ENCODE measurements at places on chromosomes 3 and 15.

- DNase-seq = peak; percentile 59
Observed at GRCh38 chr3:155323063-155323666, 29.7 kb upstream of the STRIT1 start.

DNA sequence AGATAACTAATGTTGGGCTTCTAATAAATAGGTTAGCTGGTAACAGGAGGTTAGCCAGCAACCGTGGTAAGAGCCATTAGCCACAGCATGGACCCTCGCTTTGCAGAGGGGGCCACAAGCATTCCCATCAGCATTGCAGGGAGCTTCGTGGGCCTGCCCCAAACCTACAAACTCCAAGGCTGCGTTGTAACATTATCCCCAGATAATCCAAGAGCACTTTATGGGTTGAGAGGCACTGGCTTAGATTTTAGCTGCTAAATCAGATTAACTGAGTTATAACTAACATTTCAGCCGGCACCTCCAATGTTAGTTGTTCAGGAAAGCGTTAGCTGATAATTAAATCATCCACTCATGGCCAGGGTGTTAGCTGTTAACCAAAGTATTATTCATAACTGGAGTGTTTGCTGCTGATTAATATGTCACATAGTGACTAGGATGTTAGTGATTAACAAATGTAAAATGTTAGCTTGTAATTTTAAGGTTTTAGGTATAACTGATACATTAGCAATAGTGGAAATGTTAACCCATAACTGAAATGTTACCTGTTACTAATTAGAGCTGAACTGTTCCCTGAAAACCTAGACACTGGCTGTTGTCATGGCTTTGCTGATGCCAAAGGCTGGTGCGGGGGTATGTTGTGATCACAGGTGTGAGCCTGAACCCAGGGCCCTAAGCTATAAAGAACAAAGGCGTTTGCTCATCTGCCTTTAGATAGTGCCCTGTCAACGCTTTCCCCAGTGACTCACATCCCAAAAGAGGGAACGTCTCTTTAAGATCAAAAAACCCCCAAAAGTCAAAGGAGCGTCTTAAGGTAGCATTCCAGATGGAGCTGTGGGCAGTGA, 56.2 kb downstream of the SLC6A6 start:
- DNase-seq = no peak

- DNase-seq = no peak
Observed at GRCh38 chr15:64274341-64274950, 81.5 kb downstream of the CSNK1G1 start.

DNA sequence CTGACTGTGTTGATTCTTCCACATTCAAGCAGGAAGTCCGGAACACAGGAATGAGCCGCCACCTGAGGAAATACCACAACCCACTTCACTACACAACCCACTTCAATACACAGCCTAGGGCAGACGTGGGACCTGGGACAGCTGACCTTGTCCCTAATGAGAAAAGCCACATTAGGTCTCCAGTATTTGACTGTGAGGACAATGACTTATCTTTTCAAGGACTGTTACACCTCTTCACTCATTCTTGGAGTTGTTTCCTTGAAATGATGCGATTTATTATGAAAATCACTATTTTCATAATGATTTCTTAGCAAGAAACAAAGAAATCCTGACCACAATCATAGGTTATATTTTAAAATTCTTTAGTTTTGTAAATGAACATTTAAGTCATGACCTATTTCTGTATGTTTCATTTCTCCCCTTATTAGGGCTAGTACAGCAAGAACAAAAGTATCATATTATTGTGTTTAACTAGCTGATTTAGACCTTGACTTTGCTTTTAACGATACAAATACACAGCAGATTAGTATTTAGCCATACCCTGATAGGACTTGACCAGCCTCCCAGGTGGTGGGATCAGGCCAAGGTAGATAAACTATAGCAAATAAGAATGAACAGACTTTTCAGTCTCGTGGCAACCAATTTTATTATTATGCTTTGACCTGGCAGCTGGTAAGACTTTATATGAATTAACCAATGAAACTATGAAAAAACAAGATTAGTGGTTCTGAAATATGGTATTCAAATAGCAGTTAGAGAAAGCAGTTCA, 6.0 kb downstream of the RAB27A start:
- no peak for DNase-seq

DNA sequence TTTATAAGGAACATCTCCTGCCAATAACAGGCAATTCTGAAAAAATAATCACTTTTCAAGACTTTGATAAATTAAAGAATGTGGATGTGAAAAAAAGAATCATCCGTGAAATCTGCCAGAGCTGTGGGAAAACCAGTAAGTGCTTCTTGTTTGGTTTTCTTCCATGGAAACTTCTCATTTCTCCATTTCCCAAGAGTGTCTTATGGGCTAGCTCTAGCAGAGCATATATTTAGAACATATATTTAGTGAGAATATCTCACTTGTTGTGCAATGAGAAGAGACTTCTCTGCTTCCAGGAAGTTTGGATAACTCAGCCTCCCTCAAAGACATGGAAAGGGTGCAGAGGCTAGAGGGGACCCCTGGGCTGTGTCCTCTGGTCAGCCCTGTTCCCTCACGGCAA, 49.9 kb downstream of the COL6A5 start:
- no peak for DNase-seq

DNA sequence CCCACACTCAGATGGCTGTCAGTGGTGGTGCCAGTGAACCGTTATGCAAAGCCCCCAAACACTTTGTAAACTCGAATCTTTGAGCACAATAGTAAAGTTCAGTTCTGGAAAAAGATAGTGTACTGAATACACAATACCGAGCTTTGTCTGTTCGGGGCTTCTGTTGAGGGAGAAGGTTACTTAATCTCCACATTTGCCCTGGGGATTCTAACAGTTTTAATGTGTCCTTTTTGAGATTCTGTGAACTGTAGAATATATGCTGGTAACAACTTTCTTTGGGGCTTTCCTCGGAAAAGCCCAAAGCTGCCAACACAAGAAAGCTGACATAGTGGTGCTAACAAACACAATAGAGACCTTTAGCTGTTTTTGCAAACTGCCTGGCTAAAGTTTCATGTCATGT, 686.5 kb downstream of the ROBO1 start:
- no peak for DNase-seq

- DNase-seq = no peak
Observed at GRCh38 chr15:37031198-37031597, 69.2 kb downstream of the MEIS2 start.

GRCh38 chr3:73401059-73401458, 223.7 kb downstream of the PDZRN3 start:
- no peak for DNase-seq

- DNase-seq = no peak
Observed at GRCh38 chr3:43031889-43032545, 52.9 kb downstream of the GASK1A start.

DNA sequence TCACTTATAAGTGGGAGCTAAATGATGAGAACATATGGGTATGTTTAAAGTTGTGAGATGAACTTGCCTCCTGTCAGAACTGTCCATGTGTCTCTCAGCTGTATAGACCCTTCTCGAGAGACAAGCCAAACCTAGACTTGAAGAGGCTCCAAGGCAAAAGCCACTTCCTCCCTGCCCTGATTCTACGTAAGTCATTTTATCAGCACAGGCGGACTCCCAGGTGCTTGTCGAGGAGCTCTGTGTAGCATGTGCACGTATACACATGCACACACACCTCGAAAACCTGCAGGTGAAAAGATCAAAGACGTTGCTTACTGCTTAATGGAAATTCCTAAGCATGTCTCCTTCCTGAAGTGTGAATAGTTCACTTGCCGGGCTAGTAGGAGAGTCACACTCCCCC, 5.6 kb upstream of the CLEC3B start:
- no peak for DNase-seq

- no peak for DNase-seq
Observed at GRCh38 chr3:65963787-65964677, 74.7 kb downstream of the MAGI1 start.

DNA sequence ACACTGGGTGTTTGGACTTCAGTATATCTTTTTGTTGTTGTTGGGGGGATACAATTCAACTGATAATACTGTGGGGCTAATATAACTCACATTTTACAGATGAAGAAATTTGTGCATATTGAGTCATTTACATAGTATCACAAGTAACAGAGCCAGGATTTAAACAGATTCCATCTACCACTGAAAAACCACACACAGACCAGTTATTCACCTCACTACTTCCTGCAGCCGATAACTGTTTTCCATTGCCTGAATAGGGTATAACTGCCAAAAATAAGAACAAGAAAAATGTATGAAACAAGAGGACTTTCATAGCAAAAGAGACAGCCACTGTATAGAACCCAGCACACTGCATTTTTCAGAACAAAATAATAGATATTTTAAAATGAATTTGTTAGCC, 215.8 kb upstream of the CNTN6 start:
- DNase-seq = no peak

DNA sequence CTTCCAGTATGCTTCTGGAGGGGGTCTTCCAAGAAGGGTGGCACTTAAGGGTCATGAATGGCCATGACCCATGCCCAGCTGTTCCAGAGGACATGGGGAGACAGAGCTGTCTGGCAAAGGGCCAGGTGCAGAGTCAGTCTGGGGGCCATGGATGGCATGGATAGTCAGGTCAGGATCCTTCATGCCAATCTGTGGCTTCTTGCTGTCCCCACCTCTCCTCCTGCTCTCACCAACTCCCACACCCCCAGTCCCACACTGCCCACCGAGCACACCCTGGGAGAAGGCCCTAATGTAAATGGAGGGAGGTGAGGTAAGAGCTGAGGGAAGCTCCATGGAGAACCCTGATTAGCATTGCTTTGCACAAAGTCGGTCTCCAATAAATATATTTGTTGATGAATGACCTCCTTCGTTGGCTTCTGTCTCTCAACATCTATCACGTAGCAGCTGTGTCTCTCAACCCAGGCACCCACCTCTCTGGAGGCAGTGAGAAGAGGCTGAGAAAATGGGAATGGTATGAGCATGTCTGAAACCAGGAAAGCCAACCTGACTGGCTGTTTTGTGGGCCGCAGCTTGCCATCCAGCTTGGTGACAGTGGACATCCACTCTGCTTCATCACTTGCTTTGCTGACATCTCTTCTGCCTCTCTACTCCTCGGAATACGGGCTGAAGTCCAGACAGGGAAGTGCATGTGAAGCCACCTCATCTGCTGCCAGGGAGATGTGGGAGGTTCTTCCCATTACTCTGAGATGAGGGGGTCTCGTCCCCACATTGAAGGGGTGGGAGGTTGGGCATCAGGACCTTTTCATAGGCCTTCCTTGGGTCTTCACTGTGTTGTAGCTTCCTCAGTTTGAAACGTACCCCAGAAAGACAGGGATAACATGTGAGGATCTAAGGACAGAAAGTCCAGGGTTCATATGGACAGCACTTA, 37.7 kb upstream of the RAB6B start:
- DNase-seq = no peak

DNA sequence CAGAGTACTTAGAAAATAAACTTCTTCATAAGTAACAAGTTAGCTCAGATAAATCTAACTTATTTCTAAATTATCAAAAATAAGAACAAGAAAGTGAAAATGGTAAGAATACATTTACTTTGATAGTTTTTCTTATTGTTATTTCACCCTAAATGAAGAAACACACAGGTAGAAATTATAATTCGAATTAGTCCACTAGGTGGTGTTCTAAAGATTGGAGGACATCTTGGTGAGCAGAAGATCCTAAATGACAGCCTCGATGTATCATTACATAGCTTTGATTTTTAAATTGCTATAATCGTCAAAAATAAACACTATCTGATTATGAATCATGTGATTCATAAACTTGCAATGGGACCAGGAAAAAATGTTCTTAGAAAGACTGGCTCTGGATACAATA, 280.8 kb upstream of the UBE2E2 start:
- no peak for DNase-seq

GRCh38 chr15:88909956-88910831, 3.0 kb downstream of the MFGE8 start:
- no peak for DNase-seq

DNA sequence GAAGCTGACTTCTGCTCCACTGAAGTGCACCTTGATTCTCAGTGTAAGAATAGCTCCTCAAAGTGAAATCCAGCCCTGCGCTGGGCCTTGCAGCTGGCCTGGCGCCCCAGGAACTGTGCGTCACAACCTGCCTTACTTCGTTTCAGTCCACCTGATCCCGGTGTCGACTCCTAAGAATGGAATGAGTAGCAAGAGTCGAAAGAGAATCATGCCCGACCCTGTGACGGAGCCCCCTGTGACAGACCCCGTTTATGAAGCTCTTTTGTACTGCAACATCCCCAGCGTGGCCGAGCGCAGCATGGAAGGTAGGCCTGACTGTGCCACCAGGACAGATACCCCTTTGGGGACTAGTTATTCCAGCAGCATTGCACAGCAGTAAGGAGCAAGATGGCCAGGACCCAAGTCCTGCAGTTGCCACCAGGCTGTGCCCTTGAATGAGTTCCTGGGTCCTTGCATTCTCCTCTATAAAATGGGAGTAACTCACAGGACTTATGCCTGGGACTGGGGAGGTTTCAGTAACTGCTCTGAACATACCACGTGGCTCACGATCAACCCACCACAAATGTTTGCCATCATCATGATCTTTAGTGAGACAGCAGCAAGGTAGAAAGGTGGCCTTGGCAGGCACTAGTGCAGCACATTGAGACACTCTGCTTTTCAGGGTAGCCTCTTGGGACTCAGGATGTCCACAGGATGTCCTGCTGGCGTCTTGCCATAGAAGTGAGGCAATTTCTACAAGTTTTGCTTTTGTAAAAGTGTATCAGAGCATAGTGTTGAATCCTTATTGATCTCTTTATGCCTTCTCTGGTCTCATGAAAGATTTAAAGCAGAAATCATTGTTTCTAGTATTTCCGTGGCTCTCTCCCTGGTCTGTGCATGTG, 46.8 kb downstream of the PXYLP1 start:
- no peak for DNase-seq

DNA sequence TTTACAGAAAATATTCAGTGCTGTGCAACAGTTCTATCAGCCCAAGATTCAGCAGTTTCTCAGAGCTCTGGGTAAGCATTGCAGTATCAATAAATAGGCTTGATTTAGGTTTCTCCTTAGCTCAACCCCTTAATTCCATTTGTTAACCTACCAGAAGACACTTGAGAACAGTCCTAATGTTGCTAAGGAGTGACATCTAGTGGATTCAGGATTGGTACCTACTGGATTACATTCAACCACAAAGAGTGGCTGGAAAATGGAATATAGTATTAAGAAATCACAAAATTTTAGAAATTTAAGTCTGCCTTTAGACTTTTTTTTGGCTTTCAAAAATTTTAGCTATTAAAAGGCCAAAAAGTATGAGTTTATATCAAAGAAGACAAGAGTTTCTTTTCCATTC, 34.7 kb downstream of the POLG start:
- peak; percentile 26 for DNase-seq

DNA sequence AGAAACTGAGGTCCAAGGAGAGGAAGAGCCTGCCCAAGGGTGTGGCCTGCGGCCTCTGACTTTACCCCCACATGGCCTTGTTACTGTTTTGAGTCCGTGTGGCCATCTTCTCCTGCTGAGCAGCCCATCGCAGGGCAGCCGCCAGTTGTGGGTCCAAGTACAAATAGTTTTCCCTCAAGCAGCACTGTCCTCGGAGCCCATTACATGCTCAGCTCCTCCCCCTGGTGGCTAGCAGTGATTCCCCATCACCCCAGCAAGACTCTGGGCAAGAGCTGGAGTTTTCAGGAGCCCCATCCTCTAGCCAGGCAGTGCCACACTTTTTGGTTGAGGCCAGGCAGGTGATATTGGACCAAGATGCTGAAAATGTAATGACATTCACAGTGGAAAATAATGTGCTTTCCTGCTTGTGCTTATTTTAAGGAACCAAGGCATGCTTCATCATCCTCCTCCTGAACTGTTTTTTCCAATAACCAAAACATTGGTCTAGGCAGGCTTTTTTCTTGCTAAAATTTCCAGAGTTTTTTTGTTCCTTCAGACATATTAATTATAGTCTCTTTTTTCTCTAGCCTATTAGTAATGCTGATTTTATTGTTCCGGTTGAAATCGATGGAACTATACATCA, 23.2 kb upstream of the VILL start:
- peak; percentile 56 for DNase-seq

GRCh38 chr3:122538956-122539490, 24.3 kb upstream of the KPNA1 start:
- DNase-seq = no peak
